Ovary (tissue), 10 donors: ENCODE measurements at places on chromosomes 3 and 15. TPM values are rescaled to one million over a fixed set of nuclear protein-coding genes. Genes with fewer than 3 reads are reported as not detected.

TMEM207 gene
- not detected for polyA plus RNA-seq

- no peak overlapping the region for H3K4me3 ChIP-seq
- H3K4me1 ChIP-seq, result no peaks in the 10 kb centered on the region
- no peak for DNase-seq
- H3K36me3 ChIP-seq, result no peaks in the 10 kb centered on the region
Observed at GRCh38 chr3:184085389-184085852, 11.4 kb upstream of the HTR3E start.

GRCh38 chr15:28899061-28899738, 13.4 kb downstream of the APBA2 start:
- DNase-seq, result no peak
- no peaks in the 10 kb centered on the region for H3K36me3 ChIP-seq
- H3K27ac ChIP-seq, result no peak overlapping the region
- no peak overlapping the region for H3K4me3 ChIP-seq
- H3K27me3 ChIP-seq, result no peaks in the 10 kb centered on the region
- H3K4me1 ChIP-seq, result no peaks in the 10 kb centered on the region

GRCh38 chr15:84151205-84151931, 84.2 kb upstream of the GOLGA6L4 start:
- no peak overlapping the region for H3K27ac ChIP-seq
- H3K36me3 ChIP-seq, result no peaks in the 10 kb centered on the region
- DNase-seq, result no peak
- no peaks in the 10 kb centered on the region for H3K4me1 ChIP-seq

DNA sequence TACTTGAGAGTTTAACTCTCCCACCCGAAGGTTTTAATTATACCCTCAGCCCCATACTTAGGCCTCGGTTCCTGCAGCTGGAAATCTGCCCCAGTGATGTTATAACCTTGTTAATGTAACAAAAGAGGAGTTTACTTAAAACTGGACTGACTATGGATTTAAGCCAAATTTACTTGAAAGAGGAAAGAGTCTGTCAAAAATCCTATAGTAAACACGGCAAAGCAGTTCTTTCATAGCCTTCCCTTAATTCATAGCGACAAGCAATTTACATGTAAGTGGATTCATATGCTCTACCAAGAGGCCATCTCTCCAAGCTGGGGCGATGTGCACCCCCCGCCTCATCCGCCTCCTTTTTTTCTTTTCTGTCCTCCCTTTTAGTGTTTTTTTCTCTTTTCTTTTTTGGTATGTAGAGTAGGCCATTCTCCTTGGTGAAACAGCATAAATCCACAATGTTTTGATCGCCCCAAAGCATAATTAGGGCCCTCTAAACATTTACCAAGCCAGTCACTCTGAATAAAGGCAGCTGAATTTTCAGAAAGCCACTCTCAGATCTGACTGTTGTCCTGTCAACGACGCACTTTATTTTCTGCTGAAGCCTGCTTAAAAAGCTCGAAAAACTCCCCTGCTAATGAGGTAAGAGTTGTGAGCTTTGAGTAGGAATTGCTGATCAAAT, 373.1 kb upstream of the WNT5A start:
- no peaks in the 10 kb centered on the region for H3K27me3 ChIP-seq
- no peaks in the 10 kb centered on the region for H3K36me3 ChIP-seq
- no peak overlapping the region for H3K27ac ChIP-seq
- H3K4me1 ChIP-seq, result no peaks in the 10 kb centered on the region
- no peak overlapping the region for H3K4me3 ChIP-seq
- DNase-seq, result no peak

- no peaks in the 10 kb centered on the region for H3K36me3 ChIP-seq
- no peak overlapping the region for H3K4me3 ChIP-seq
Observed at GRCh38 chr3:29514912-29515311, 234.0 kb downstream of the RBMS3 start.

DNA sequence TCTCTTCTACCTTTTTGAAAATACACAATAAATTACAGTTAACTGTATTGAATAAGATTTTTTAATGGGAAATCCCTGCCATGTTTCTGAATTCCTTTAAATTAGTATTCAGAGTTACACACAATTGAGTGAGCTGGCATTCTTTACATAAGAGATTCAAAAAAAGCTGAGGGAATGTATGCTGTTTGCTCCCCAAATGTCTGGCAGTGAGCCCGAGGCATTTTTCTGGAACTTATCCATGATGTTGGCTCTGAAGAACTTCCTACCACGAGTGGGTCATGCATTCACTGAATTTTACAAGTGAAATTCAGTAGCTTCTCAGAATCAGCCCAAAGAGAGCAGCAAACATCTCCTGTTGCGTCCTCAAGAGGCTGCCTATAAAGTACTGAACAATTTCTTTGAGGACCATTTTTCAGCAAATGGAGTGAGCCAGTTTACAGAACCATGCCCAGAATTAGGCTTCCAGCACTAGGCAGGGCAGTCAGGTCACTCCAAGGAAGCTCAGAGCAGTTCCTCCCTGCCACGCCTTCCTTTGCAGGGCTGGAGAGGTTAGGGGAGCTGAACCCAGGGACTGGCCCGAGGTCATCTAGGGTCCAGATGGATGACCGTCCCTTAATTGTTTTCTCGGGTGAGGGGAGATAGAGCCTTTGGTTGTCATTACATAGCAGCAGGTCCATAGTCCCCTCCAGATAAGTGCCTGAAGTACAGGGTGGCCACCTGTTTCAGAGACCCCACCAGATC, 21.2 kb downstream of the GABRA5 start:
- H3K27ac ChIP-seq, result no peak overlapping the region
- H3K27me3 ChIP-seq, result no peaks in the 10 kb centered on the region
- DNase-seq, result no peak
- no peak overlapping the region for H3K4me3 ChIP-seq

PLXNA1 gene
- polyA plus RNA-seq, result 10.6 TPM

PTH1R gene
- 3.8 TPM for polyA plus RNA-seq

GRCh38 chr15:70679919-70680231, 83.5 kb downstream of the UACA start:
- no peak overlapping the region for H3K27ac ChIP-seq
- no peaks in the 10 kb centered on the region for H3K27me3 ChIP-seq
- no peak for DNase-seq
- no peak overlapping the region for H3K4me3 ChIP-seq

GRCh38 chr3:24494618-24495325, at the start of gene THRB:
Gene THRB, minus strand, starts transcription at chr3:24494850.
- H3K4me3 ChIP-seq, result peak within 1 kb of the TSS; percentile 88
- peak; percentile 39 for DNase-seq
- no peaks in the 10 kb centered on the region for H3K27me3 ChIP-seq
- no peaks in the 10 kb centered on the region for H3K36me3 ChIP-seq
- H3K27ac ChIP-seq, result peak within 1 kb of the TSS; percentile 4

- H3K36me3 ChIP-seq, result no peaks in the 10 kb centered on the region
- no peaks in the 10 kb centered on the region for H3K27me3 ChIP-seq
- no peak overlapping the region for H3K4me3 ChIP-seq
- H3K27ac ChIP-seq, result no peak overlapping the region
- DNase-seq, result no peak
Observed at GRCh38 chr15:29095746-29096145, 173.9 kb downstream of the NSMCE3 start.

GRCh38 chr3:129662191-129662608, 55.7 kb upstream of the PLXND1 start:
- no peak overlapping the region for H3K4me3 ChIP-seq
- H3K27ac ChIP-seq, result no peak overlapping the region
- DNase-seq, result no peak
- no peaks in the 10 kb centered on the region for H3K36me3 ChIP-seq
- no peaks in the 10 kb centered on the region for H3K27me3 ChIP-seq
- peaks cover 6% of the 10 kb centered on the region for H3K4me1 ChIP-seq

GRCh38 chr15:69766156-69766555, 313.5 kb downstream of the RPLP1 start:
- no peaks in the 10 kb centered on the region for H3K36me3 ChIP-seq
- H3K4me1 ChIP-seq, result no peaks in the 10 kb centered on the region
- H3K27ac ChIP-seq, result no peak overlapping the region
- DNase-seq, result no peak

WDR93 gene
- 0.33 TPM for polyA plus RNA-seq

SPRED1 gene
- polyA plus RNA-seq, result 18.9 TPM

GRM2 gene
- 0.24 TPM for polyA plus RNA-seq

DNA sequence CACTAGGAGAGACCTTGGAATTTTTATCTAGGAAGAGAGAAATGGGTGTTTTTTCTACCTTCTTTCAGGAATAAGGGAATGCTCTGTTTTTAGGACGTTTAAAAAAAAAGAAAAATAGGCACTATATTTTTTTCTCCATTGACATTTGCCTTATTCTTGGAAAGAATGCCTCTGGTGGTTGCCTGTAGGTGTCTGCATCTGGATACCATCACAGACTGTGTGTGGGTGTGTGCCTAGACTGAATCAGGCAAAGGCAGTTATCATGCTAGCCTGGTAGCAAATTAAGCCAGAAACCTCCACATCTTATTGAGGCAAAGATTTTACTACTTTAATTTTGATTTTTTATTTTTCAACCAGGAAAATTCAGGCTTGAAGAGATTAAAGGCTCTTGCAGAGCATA, 513.6 kb upstream of the KCNMB2 start:
- no peak overlapping the region for H3K4me3 ChIP-seq
- no peak overlapping the region for H3K27ac ChIP-seq
- DNase-seq, result no peak
- no peaks in the 10 kb centered on the region for H3K27me3 ChIP-seq

LMAN1L gene
- polyA plus RNA-seq, result not detected

- no peak overlapping the region for H3K27ac ChIP-seq
- H3K36me3 ChIP-seq, result no peaks in the 10 kb centered on the region
- peaks cover 12% of the 10 kb centered on the region for H3K4me1 ChIP-seq
- H3K27me3 ChIP-seq, result no peaks in the 10 kb centered on the region
- DNase-seq, result no peak
- H3K4me3 ChIP-seq, result peak overlapping the region; percentile 100
Observed at GRCh38 chr3:129180461-129180860, 3.2 kb downstream of the CNBP start.

- no peak for DNase-seq
- H3K36me3 ChIP-seq, result no peaks in the 10 kb centered on the region
- H3K4me1 ChIP-seq, result no peaks in the 10 kb centered on the region
Observed at GRCh38 chr3:188700501-188700900, 471.3 kb upstream of the TPRG1 start.

EBLN2 gene
- 1.8 TPM for polyA plus RNA-seq

DNA sequence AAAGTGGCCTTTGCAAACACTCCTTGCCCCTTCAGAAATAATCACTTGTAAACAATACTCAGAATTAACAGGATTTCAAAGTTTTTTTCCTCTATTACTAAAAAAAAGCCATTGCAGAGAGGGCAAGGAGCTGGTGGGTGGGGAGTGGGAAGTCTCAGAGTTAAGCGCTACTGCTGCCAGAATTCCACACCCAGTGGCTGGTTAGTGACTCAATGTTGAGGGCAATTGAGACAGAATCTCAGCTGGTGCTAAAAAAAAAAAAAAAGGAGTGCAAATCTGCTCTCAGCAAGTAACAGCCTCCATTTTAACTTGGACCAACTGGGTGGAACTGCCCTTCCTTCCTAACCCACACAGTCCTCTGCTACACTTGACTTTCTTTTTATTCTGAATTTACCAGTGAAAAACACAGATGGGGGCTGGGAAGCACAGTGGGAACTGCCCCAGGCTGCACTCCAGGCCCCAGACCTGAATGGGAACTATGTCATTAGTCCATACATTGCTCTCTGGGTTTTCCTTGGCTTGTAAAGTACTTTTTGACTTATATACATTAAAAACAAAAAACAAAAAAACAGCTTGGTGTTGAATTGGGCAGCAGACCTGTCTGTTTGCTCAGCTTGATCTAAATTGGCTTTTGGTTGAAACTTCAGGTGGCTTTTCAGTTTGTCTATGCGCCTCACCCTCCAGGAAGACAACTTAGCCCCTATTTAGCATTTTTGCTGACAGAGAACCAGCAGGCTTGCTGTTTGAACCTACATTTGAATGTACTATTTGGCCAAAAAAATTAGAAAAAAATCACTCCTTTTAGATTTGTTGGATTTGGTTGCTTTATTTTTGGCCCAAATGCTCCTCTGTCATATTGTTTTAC, 357.8 kb upstream of the TBL1XR1 start:
- DNase-seq, result no peak
- no peak overlapping the region for H3K27ac ChIP-seq
- H3K36me3 ChIP-seq, result no peaks in the 10 kb centered on the region
- H3K27me3 ChIP-seq, result no peaks in the 10 kb centered on the region
- no peaks in the 10 kb centered on the region for H3K4me1 ChIP-seq

- no peaks in the 10 kb centered on the region for H3K36me3 ChIP-seq
- no peaks in the 10 kb centered on the region for H3K4me1 ChIP-seq
- no peak overlapping the region for H3K4me3 ChIP-seq
- no peak overlapping the region for H3K27ac ChIP-seq
- no peak for DNase-seq
- no peaks in the 10 kb centered on the region for H3K27me3 ChIP-seq
Observed at GRCh38 chr15:75508840-75509532, 57.5 kb upstream of the SIN3A start.

- H3K36me3 ChIP-seq, result no peaks in the 10 kb centered on the region
- no peaks in the 10 kb centered on the region for H3K4me1 ChIP-seq
- H3K4me3 ChIP-seq, result no peak overlapping the region
- no peak for DNase-seq
- H3K27ac ChIP-seq, result no peak overlapping the region
Observed at GRCh38 chr3:166405465-166405864, 568.2 kb upstream of the BCHE start.

DNA sequence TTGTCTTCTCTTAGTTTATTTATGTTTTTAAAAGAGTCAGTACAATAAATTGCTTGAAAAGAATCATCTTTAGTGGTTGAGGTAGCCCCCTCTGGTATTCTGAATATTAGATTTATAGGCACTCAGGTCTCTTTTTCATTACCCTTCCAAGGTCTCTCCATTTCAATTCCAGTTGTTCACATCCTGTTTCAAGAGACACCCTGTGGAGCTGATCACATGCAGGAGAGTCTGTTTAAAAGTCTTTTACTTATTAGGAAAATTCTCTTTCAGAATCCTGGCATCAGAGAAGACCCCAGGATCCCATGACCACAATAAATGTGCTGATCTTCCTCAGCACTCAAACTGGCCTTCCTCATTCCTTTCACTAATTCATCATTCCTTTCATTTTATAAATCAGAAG, 195.7 kb downstream of the ZIC4 start:
- no peak overlapping the region for H3K27ac ChIP-seq
- no peak overlapping the region for H3K4me3 ChIP-seq
- H3K27me3 ChIP-seq, result no peaks in the 10 kb centered on the region
- DNase-seq, result no peak

GRCh38 chr15:38075466-38075865, 141.0 kb downstream of the TMCO5A start:
- H3K4me3 ChIP-seq, result no peak overlapping the region
- no peak overlapping the region for H3K27ac ChIP-seq
- no peaks in the 10 kb centered on the region for H3K27me3 ChIP-seq
- no peaks in the 10 kb centered on the region for H3K36me3 ChIP-seq
- DNase-seq, result no peak

FAM43A gene
- 10.9 TPM for polyA plus RNA-seq

DUOXA2 gene
- 0.17 TPM for polyA plus RNA-seq

GRCh38 chr3:126450219-126450618, 25.5 kb downstream of the ZXDC start:
- H3K27me3 ChIP-seq, result no peaks in the 10 kb centered on the region
- H3K27ac ChIP-seq, result no peak overlapping the region
- H3K36me3 ChIP-seq, result no peaks in the 10 kb centered on the region
- no peaks in the 10 kb centered on the region for H3K4me1 ChIP-seq
- H3K4me3 ChIP-seq, result no peak overlapping the region
- DNase-seq, result no peak

RTP3 gene
- polyA plus RNA-seq, result not detected

GRCh38 chr3:38117748-38118420, 19.0 kb downstream of the ACAA1 start:
- DNase-seq, result peak; percentile 67
- no peak overlapping the region for H3K27ac ChIP-seq
- H3K27me3 ChIP-seq, result no peaks in the 10 kb centered on the region
- H3K4me1 ChIP-seq, result no peaks in the 10 kb centered on the region
- no peak overlapping the region for H3K4me3 ChIP-seq

UACA gene
- polyA plus RNA-seq, result 45.3 TPM

SNRPN gene
- 157 TPM for polyA plus RNA-seq
